ENCODE measurements at places on chromosomes 3 and 15.

GRCh38 chr15:77904901-77905300, 172.6 kb downstream of the TBC1D2B start:
- DNase-seq: no peak

DNA sequence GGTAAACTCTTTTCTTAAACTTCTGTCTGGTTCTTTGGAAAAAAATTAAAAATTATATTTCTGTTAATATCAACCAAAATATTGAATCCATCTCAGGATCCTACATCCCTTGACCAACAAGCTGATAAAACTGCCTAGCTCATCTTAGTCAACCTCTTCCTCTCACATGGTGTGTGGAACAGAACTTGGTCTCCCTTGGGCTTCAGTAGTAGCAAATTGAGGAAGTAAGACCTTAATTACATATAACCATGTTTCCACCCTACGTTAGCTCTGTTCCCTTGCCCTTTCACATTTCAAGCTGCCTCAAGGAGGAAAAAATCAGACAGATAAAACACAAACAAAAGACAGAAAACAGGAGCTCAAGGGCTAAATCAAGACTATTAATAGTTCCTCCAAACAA, 116.4 kb downstream of the GREM1 start:
- DNase-seq: no peak

GRCh38 chr3:175702956-175703355, 843.8 kb downstream of the NAALADL2 start:
- DNase-seq: no peak

DNA sequence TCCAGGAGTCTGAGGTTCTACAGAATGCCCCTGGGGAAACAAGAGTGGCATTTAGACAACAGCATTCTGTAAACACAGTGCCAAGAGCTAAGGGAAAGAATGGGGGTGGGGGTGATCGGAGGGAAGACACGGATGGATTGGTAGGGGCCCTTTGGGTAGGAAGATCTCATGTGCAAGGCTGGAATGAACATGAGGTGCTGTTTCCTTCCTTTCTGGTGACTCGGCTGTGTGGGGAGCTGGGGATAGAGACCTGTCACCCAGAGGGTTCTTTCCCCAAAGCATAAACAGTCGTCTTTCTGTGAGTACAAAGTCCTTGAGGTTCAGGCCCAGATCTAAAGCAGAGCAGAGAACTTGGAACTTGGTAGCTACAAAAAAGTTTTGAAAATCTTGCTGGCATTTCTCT, 11.7 kb downstream of the TPM1 start:
- DNase-seq: no peak

DNA sequence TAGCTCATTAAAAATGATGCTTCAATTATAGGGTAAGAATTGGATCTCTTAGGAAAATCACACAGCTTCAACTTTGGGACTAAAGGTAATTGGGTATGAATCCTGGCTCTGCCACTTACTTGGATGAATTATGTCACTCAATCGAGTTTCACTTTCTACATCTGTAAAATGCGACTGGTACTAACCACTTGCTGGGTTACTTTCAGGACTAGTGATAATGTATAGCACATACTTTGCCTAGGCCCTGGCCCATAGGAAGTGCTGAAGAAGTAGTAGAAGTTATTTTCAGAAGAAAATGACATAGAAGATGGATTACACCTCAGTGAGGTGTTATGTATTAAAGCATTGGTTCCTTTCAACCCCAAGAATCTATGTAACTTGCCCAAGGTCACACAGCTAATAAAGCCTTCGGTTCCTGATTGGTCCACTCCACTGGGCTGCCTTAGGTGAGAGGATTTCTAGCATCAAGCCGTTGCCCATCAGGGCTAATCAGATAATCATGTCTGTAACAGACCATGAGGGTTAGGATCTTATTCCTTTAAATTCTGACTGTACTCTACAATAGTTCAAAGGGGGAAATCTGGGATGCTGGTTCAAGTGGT, 29.4 kb upstream of the AP4E1 start:
- no peak for DNase-seq

GRCh38 chr3:2535206-2535605, 436.5 kb downstream of the CNTN4 start:
- no peak for DNase-seq

DNA sequence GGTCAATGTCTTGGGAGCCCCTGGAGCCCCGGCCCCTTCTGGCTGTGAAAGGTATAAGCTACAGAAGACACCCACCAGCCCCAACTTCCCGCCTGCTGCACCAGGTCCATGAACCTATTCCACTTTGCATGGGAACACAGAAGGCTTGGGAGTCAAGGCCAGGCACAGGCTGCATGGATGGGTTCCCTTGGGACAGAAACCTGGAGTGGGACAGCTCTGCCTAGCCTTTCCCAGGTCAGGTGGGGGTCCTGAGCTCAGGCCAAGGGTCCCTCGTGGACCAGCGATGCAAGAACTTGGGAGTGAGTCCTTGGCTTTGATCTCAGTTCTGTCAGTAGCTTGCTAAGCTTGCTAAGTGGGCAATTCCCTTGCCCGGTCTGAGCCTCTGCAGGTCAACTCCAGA, 25.0 kb downstream of the TKT start:
- no peak for DNase-seq

DNA sequence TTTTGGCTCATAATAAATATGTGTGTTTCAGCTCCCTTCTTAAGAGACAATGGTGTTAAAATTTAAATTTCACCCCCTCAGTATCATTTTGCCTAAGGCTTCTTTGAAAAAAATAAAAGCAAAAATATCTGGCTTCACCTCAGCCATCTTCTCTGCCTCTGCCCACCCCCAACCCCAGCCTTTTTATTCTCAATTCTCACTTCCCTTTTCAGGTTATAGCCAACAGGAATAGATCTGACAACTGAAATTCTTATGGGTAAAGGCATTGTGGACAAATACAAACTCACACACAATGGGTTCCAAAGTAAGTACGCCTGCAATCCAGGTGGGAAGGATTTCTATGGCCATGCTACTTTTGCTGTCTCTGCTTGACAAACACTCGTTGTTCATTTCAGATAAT, 399.0 kb upstream of the ARRDC4 start:
- no peak for DNase-seq

DNA sequence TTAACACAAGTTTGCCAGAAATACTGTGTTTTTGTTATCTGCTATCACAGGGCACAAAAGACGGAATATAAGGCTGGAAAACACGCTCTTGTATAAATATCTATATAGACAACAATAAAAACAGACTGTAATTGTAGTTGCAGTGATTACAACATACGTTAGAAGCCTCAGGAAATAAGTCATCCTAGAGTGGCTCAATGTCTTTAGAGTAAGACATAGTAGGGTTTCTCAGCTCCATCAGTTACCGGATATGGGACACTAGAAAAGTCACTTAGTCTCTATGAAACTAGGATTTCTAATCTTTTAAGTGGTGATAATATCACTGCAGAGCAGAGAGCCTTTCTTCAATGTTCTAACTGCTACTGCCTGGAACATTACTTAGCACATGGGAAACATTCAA, 208.8 kb downstream of the STAG1 start:
- DNase-seq: no peak

GRCh38 chr3:113157408-113158030, 53.8 kb upstream of the BOC start:
- DNase-seq: no peak

GRCh38 chr15:49421991-49422390, 1.1 kb upstream of the FGF7 start:
- no peak for DNase-seq

- DNase-seq: peak; percentile 6
Observed at GRCh38 chr3:187943677-187944389, 198.6 kb upstream of the BCL6 start.

GRCh38 chr3:191296041-191296541, 33.1 kb upstream of the CCDC50 start:
- DNase-seq: no peak

DNA sequence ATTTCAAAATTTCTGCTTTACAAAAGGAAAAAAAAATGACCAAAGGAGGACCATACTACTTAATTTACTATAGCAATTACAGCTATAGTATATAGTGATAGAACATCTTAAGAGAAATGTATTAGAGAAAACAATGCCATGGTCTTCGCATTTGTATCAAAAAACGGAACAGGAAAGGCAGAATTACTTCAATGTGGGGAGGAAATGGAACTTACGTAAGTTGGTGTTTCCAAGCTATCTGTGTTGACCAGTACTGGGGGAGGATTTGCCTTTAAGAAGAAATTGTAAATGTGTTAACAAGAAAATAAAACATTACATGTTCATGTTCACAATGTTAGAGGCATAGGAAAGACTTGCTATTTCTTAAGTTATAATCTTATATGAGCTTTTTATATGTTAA, 119.9 kb upstream of the MELTF start:
- no peak for DNase-seq

DNA sequence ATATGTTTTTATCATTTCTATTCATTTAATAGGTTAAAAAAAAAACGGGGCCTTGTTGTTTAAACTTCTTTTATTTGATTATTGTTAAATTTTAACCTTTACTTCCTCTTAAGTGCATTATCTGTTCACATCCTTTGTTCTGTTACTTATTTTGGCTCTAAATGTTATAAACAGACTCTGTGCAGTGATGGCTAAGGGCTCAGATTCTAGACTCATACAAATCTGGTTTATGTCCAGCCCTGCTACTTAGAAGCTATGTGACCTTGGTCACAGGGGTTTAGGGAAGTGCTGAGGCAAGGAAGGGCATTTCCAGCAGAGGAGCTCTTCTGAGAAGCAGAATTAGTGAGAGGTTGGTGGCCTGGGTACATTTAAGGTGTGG, 55.3 kb upstream of the VILL start:
- no peak for DNase-seq

DNA sequence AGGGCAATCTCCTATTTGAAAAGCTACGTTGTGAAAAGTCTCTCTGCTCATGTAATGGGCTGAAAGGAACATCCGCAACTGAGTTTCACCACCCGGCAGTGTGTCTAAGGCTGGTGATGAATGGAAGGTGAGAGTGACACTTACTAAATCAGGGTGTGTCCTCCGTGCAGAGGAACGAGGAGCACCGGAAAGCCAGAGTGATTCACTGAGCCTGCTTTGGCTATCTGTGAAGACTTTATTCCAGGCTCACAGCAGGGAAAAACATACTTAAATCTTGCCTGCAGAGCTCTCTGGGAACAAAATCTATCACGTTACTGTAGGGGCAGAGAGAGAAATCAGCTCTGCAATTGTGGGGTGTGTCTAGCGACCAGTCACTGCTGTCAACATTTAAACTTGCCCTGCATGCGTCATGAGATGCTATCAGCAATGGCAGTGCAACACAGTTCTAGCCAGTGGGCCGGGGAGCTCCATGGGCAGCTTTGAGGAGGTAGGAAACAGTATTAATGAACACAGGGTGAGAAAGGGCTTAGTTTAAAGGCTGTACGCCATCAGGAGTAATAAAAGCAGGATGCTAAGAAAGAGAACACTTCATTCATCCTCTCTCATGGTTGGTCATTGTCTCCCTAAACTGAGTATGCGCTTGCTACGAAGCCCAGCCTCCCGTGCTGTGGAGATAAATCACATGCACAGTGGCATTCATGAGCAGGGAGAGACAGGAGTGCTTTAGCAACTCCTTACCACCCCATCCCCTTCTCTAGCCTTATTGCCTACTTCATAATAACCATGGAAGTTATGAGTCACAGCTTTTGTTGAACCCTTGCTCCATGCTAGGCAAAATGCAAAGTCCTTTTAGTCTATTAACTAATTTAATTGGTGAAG, 542.7 kb upstream of the ADAMTS9 start:
- DNase-seq: no peak

- no peak for DNase-seq
Observed at GRCh38 chr3:150376001-150376848, 31.9 kb upstream of the TSC22D2 start.

- DNase-seq: no peak
Observed at GRCh38 chr3:104510131-104510849, 856.4 kb upstream of the ALCAM start.

DNA sequence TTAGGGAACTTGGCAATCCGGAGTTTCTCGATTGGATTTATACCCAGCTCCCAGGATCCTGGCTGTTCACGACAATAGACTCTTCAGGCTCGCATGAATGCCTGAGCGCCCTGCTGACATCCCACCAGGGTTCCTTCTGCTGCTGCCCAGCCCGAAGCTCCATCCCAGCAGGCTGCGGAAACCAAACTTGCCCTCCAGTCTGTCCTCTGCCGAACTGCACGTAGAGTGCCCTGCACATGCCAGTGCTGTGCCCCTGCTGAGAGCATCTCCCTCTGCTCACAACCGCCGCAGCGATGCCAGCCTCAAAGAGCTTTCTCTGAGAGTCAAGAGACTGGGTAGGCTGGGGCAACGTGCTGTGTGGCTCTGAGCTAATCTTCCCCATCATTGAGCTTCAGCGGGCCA, 6.9 kb downstream of the ADAMTS7 start:
- DNase-seq: no peak

All from NCI-H187 treated with DMSO at 0.1 percent for 48 hours (cell line).